ENCODE measurements at places on chromosomes 13 and 19.

- DNase-seq = peak; percentile 86
These were observed at the start of gene RASL11A for GRCh38 chr13:27270594-27271520. TSS of gene RASL11A (plus strand) at chr13:27270830. CDS start at chr13:27270945, 115 bp downstream.

DNA sequence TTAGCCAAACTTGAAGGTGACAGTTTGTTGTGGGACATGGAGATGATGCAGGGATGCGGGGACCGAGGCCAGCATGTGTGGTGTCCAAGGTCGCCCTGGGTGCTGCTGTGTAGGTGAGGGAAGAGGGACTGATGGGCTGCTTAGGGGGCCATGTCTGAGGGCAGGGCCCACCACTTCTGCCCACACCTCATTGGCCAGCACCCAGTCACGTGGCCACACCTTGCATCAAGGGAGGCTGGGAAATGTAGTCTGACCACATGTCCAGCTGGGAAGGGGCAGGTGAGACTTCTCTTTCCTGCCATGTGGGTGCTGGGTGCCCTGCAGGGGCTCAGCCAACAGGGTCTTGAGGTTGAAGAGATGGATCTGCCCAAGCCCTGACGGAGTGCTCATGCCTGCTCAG is 88.9 kb downstream of the KDM4B start:
- no peak for DNase-seq

DNA sequence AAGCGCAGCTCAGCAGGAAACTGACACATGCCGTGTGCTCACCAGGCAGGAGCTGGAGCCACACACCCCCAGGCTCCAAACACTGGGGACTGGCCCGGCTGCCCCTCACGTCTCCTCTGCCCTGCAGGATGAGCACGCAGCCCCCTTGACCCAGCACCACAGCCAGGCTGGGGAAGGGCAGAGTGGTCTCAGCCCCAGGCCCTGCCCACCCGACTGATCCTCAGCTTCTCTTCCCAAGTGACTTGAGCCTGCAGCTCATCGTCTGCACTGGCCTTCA is 20.3 kb downstream of the GRTP1 start:
- no peak for DNase-seq

GRCh38 chr13:51067210-51067701 is 43.8 kb downstream of the C13orf42 start:
- no peak for DNase-seq

GRCh38 chr19:14366529-14366928 is 14.7 kb upstream of the ADGRE5 start:
- DNase-seq = no peak

DNA sequence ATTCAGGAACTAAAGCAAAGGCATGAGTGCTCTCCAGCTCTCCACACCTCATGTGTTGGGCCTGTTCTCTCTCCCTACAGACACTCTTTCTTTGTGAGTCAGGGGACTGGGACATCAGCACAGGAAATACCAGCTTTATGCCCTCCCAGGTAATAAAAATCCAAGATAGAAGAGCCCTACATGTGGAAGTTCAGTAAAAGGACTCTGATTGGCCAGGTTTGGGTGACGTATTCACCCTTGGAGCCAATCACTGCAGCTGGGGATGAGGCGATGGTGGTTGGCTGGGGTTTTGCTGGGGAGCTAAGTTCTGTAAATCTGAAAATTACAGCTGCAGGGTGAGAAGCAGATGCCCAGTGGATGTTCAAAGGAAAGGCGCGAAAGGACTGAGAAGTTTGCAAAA is 32.5 kb downstream of the CCDC70 start:
- no peak for DNase-seq

DNA sequence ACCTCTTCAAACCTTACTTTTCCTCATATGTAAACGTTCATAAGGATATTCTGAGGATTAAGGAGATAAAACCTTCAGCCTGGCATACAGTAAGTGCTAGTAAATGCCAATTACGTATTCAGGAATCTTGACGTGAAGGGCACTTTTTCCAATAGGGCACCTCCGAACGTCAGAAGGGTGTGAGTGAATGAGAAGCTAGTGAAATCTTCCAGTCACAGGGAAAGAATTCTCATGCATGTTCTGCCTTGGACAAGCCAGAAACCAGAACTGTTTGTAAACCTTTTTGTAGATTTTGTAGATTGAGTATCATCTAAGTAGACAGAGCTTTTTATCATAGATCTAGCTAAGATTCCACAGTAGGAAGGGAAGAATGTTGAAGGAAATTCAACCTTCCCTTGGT is 16.5 kb downstream of the DGKH start:
- DNase-seq = no peak

GRCh38 chr19:12093777-12094176 is 29.2 kb downstream of the ZNF844 start:
- DNase-seq = no peak

DNA sequence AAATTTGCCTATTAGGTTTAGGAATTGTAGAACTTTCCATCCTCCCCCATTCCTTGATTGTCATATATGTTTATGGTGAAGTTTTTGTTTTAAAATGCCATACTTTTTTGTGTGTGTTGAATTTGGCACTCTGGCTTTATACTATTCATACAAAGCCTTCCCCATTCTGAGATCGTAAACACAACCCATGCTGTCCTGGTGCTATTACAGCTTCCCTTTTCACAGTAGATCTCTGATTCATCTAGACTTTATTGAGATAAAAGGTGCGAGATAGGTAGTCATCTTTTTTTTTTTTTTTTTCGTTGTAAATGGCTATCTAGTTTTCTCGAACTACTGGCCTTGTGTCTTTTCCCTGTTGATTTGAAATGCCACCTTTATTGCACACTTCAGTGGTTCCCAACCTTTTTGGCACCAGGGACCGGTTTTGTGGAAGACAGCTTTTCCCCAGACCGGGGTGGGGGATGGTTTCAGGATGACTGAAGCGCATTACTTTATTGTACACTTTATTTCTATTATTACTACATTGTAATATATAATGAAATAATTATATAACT is 94.6 kb downstream of the LRCH1 start:
- DNase-seq = no peak

DNA sequence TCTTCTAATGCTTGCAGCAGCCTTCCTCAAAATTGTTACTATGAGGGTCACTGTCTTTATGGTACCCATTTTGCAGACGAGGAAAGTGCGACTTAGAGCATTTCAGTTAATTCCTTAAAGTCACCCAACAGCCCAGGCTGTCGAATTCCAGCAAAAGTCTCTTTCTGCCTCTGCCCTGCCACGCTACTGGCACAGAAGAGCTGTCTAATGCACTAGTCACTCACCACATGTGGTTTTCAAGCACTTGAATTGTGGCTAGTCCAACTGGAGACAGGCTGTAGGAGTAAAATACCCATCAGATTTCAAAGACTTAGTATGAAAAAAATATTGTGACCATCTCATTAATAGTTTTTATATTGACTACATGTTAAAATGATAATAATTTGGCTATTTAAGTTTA is 1.7 kb downstream of the FPR1 start:
- peak; percentile 79 for DNase-seq

DNA sequence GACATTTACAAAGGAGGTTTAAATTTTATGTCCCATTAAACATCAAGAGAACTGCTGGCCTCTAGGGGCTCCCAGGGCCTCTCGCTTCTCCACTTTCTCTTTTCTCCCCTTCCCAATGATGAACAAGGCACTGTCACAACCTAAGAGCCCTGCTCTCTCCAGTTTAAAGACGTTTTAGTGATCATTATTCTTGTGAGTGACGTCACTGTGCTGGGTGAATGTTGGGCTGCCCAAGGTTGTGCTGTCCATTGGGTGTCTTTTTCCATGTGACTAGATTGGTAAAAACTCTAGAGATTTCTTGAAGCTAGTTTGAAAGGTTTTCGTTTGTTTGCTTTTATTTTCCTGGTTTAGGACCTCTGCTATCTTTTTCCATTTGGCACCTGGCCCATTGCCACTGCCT is 602.6 kb downstream of the PCDH9 start:
- DNase-seq = no peak

Measured in stromal cell of bone marrow (primary cell).